ENCODE measurements at places on chromosomes 1 and 21. TPM values are rescaled to one million over a fixed set of nuclear protein-coding genes. Genes with fewer than 3 reads are reported as not detected.

ACBD3 gene
- 22.0 TPM for total RNA-seq

GJA5 gene
- not detected for total RNA-seq

OR2M3 gene
- total RNA-seq = not detected

PLA2G2C gene
- total RNA-seq = not detected

KCNT2 gene
- not detected for total RNA-seq

PTGER3 gene
- total RNA-seq = 0.86 TPM

GSTM5 gene
- total RNA-seq = 0.60 TPM

TLCD4 gene
- total RNA-seq = 0.25 TPM

PDE9A gene
- 4.9 TPM for total RNA-seq

KCNN3 gene
- 0.12 TPM for total RNA-seq

CACNA1S gene
- total RNA-seq = not detected

CLSTN1 gene
- total RNA-seq = 86.3 TPM

RBM8A gene
- total RNA-seq = 130 TPM

RORC gene
- total RNA-seq = 38.4 TPM
